ENCODE measurements at places on chromosomes 5 and 9. TPM values are rescaled to one million over a fixed set of nuclear protein-coding genes. Genes with fewer than 3 reads are reported as not detected.

DNA sequence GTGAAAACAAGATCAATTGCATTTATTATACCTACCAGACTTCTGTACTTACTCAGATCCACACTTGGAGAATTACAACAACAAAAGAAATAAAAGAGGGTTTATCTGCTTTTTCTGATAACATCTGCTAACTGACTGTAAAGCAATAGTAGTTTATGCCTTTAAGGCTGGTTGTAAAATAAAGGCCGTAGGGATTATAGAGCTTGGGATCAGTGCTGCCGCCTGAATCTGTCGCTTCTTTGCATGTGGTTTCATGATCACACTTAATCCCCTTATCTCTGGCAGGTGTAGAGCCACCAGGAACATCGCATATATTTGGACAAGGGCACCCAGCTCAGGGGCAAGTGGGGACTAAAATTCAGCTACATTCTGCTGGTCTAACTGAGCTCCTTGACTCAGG lies 146.7 kb downstream of the CCDC192 start:
- no peak for DNase-seq

DNA sequence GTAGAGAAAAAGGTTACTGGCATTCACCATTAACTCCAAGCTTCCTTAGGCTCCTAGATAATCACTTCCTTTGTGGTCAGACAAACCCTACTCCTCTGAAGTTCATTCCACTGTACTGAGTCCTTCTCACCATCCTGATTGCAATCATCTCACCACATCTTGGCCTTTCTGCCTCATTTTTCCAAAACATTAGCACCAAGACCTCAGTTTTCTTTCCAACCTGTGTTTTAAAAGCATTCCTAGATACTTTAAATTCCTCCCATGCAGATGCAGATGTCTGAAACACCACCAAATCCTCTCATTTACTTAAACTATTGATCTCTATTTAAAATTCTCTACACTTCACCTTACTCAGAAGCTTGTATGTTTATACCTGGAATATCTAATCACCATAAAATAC lies 961.3 kb upstream of the CTNND2 start:
- no peak for DNase-seq

DNA sequence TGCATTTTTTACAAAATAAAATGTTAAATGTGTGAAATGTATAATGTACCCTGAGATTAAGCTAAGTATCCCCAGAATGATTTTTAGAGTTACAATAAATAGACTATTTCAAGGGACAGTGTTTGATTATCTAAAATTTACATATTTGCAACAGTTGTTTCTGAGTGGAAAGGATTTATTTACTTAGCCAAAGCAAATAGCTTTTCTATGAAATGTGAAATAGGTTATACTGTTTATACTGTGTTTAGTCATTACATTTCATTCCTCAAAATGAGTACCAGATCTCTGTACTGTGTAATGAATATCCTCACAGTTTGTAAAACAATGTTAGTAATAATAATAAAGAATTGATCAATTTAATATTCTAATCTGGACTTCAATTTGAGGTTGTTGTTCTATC lies 1019.0 kb downstream of the NR2F1-AS1 start:
- no peak for DNase-seq

GRCh38 chr5:60334281-60334713 lies 365.7 kb downstream of the DEPDC1B start:
- DNase-seq, result no peak

- DNase-seq, result no peak
Measured at GRCh38 chr9:36396985-36397384, 3.1 kb downstream of the RNF38 start.

- DNase-seq, result no peak
Measured at GRCh38 chr5:103262422-103262871, 3.9 kb downstream of the MACIR start.

DNA sequence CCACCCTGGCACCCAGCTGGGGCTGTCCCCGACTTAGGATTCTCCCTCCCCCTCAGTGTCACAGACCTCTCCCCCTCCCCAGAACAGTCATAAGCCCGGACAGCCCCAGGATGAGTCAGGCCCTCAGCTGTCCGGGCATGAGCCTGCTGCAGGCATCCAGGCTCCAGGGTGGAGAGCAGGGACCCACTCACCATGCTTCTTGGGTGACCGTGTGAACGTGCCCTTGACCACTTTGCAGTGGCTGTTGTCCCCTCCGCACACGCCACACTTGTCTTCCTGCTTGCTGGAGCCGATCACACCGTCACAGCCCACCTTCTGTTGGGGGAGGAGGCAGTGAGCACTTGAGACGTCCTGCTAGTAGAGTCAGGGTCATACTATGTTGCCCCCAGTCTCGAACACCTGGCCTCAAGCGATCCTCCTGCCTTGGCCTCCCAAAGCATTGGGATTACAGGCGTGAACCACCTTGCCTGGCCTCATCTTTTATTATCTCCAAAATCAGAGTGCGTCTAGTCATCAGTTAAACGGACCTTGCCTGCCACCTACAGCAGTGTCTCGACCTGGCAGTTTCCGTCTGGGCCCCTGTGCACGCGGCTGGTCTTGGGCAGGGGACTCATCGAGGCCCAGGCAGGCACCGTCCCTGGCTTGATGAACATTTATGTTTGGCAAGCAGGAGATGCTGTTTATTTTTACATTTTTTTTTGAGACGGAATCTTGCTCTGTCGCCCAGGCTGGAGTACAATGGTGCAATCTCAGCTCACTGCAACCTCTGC lies 72.6 kb downstream of the ZNF354C start:
- no peak for DNase-seq

The SLC23A1 gene
- not detected for total RNA-seq

The NSD1 gene
- total RNA-seq, result 20.9 TPM

The LCN9 gene
- total RNA-seq, result not detected

The SLC1A1 gene
- total RNA-seq, result 5.6 TPM

The ALDH1A1 gene
- total RNA-seq, result 1,079 TPM
